ENCODE measurements at places on chromosomes 5 and 9.

GRCh38 chr9:121107029-121107428 lies 32.3 kb downstream of the CNTRL start:
- DNase-seq, result no peak

DNA sequence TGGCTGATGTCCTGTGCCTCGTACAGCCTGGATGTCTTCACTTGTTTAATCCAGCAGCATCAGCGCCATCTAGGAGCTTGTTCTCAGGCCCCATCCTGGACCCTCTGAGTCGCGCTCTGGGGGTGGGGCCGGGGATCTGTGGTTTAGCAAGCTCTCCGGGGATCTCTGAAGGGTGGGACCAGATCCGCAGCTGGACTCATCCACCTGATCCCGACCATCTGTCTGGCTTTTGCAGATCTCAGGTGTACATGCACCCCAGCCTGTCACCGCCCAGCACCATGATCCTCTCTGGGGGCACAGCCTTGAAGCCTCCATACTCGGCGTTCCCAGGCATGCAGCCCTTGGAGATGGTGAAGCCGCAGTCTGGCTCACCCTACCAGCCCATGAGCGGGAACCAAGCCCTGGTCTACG lies 15.1 kb upstream of the POMT1 start:
- no peak for DNase-seq

DNA sequence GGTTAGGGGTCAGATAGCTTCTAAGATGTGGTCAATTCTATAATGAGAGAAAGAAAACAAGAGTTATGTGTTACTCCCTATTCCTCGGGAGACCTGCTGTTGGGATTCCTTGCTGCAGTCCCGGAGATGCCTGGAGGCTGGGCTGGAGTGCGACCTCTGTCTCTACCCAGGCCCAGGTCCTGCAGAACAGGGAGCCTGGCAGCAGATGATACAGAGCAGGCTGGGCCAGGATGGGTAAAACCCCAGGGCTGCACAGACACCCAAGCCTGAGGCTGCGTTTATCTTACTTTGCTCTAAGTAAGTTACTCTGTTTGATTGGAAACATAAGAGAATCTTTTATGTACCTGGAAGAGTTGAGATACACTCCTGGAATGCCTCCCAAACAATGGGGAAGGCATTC lies 26.9 kb upstream of the FAM120AOS start:
- no peak for DNase-seq

GRCh38 chr9:34554211-34555001 lies 31.6 kb upstream of the ENHO start:
- DNase-seq, result no peak

- DNase-seq, result no peak
Observed at GRCh38 chr5:76617229-76617628, 6.0 kb downstream of the F2RL2 start.

DNA sequence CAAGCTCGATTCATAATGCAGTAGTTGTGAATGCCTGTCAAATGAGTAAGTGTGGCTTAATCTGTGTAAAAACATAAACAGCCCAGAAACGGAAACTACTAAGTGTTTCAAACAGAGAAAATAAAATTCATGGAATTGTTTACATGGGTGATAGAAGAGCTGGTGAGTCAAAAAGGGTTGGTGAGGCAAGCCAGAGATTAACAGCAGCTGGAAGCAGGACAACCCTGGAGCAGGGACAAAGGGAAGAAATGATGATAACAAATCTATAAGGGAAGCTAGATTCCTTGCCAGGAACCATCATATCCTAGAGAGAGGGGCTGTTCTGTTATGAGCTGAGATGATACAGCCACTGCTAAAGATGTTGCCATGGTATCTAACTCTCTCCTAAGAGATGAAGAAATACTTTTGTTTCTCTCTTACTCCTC lies 18.0 kb upstream of the PRR16 start:
- DNase-seq, result no peak

- no peak for DNase-seq
Observed at GRCh38 chr5:140239461-140239860, 63.4 kb downstream of the PFDN1 start.

DNA sequence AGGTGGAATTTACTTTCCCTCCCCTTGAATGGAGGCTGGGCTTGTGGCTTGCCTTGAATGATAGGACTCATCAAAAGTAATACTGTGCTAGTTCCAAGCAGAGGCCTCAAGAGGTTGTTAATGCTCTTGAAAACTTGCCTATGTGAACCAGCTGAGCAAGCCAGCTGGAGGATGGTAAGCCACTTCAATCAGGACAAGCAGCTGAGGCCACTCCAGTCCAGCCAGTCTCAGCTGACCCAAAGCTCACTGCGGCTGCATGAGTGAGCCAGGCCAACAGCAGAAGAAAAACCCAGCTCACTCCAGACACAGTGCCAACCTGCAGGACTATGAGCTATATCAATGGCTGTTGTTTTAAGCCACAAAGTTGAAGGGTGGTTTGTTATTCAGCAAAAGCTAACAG lies 182.8 kb downstream of the MCTP1 start:
- no peak for DNase-seq

DNA sequence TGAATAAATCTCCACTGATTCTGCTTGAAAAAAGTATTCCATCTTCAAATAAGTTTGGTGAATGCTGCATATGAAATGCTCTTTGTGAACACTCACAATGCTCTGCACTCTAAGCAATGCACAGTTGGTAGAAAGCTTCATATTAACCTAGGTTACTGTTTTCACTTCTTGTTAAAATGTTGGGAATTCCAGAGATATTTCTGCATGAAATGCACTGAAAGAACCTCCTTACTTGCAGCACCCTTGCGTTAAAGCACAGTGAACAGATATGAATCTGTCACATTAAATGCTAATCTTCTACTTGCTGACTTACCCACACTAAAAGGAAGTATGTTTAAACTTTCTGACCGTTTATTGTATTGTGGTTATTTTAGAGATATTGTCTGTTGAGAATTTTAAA lies 584.1 kb upstream of the NUDT12 start:
- DNase-seq, result no peak

DNA sequence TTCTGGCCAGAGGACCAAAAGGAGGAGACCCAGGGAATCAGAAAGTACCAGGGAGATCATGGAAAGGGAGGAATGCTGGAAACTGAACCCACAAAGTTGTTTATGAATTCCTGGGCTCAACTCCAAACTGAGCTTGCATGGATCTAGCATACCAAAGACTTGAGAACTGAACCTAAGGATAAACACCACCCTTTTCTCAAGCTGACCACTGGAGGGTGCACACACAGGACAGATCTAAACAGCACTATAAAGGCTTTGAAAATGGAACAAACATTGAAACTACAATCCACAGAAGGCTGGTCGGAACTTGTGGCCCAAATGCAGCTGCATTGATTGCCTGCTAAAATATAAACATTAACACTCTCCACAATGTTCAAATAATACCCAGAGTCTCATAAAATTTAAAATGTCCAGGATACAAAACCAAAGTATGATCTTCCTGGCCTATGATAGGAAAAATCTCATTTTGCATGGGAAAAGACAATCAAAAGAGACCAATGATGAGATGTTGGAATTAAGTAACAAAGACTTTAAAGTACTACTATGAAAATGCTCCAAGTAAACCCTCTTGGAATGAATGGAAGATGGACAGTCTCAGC lies 15.6 kb upstream of the IRF1 start:
- DNase-seq, result no peak

- no peak for DNase-seq
Observed at GRCh38 chr9:3698531-3698930, 172.7 kb upstream of the RFX3 start.

GRCh38 chr5:59845730-59846129 lies 47.8 kb downstream of the PDE4D start:
- DNase-seq, result no peak

- DNase-seq, result no peak
Observed at GRCh38 chr9:89961616-89962341, 357.0 kb downstream of the GADD45G start.

DNA sequence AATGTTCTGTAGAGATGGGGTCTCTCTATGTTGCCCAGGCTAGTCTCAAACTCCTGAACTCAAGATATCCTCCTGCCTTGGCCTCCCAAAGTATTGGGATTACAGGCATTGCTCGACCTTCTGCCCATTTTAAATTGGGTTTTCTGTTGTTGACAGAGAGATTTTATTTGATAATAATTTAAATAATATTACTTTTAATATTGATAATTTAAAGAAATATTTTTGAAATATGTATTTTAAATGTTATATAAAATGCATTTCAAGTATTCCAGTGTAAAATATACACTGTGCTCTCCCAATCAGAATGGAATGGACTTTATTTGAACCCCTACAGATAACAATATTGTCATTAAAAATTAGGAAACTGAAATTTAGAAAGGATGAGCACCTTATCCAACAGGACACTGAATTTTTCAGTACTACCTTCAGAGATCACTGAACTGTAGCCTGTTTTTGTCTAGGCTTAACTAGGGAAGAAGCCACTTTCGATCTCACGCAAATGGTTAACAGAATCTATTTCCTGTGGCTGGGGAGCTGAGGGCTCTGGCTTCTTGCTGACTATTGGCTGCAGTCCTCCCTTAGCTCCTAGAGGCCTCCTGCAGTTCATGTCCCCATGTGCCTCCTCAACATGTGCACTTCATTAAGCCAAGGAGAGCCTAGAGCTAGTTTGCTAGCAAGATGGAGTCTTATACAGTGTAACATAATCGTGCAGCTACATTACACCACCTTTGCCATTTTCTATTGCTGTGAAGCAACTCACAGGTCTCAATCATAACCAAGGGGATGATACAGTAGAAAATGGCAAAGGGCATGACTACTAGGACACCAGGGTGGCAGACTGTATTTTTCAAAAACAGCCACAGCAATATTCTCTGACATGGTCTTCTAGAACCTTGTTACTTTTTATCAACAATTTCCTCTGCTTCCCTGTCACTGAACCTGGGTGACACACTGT lies 150.0 kb downstream of the CDC42SE2 start:
- DNase-seq, result no peak

DNA sequence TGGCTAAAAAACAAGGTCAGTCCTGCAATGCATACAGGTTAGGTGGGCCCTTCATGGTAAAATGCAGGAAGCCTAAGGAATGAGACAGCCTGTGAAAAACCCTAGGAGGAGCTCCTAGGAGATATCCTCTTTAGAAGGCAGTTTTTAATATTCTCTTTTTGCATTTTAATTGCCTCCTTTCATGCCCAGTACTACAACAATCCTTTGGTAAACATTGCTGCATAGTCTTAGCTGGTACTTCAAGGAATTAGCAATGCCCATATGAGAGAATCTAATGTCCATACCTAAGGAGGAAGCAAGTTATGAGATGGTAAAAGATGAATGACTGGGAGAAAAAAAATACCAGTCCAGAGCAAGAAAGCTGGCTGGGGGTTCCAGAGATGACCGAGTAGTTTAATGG lies 61.0 kb downstream of the NREP start:
- no peak for DNase-seq

GRCh38 chr5:155728146-155728856 lies 598.7 kb upstream of the SGCD start:
- peak; percentile 33 for DNase-seq

- no peak for DNase-seq
Observed at GRCh38 chr5:135456238-135457099, 4.3 kb upstream of the TIFAB start.

DNA sequence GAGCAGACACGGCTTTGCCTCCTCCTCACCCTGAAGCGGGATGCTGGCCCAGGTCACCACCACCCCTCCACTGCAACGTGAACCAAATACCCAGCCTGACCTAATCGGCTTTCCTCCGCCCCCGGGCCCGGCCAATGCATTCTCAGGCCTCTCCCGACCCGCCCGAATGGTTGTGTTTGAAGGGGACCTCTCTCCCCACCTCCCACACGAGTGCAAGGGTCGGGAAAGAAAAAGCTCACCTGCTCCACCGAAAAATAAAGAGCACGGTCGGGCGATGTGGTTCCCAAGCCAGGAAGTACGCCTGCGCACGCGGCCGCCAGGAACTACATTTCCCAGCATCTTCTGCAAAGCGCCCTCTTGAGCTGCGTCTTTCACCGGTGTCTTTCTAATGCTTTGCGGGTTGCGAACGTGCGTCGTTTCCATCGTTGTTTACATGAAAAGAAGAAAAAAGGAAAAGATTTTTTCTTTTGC lies at the start of gene ZNF883:
Gene ZNF883 (minus strand): TSS at position 282 of the 471 bp plus-strand sequence.
- peak; percentile 56 for DNase-seq

- no peak for DNase-seq
Observed at GRCh38 chr5:54017580-54017979, 292.8 kb downstream of the ARL15 start.

DNA sequence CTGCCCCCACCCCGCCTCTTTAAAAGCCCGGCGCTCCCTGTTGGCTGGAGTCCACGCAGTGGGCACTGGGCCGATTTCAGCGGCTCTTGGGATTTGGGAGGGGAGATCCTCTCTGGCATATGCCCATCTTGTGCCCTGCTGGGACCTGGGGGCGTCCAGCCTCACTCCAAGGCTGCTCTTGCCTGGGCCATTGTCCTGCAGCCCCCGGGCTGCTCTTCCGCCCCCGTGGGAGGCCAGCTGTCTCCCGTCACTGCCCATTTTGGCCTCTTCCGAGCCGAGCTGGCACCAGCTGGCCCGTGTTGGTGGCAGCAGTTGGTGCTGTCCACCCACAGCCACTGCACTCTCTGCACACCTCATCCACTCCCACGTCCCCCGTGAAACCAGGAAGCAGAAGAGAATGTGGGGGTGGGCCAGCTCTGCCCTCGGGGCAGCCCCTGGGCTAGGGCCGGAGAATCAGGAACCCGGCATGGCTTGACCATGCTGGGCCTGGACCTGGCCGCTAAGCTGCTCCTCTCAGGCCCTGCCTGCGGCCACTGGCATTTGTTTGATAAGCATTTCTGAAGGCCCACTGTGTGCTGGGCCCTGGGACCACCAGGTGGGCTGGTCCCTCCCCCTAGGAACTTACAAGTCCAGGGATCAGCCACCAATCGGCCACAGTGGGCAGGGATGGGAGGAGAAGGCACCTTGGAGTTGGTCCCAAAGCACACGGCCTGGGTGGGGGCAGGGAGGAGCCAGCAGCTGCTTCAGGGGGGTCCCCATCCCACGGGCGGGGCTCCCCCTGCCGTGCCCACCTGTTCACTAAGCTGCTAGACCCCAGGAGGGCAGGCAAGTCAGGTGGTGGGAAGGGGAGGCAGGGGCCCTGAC lies 2.2 kb downstream of the C8G start:
- peak; percentile 70 for DNase-seq

DNA sequence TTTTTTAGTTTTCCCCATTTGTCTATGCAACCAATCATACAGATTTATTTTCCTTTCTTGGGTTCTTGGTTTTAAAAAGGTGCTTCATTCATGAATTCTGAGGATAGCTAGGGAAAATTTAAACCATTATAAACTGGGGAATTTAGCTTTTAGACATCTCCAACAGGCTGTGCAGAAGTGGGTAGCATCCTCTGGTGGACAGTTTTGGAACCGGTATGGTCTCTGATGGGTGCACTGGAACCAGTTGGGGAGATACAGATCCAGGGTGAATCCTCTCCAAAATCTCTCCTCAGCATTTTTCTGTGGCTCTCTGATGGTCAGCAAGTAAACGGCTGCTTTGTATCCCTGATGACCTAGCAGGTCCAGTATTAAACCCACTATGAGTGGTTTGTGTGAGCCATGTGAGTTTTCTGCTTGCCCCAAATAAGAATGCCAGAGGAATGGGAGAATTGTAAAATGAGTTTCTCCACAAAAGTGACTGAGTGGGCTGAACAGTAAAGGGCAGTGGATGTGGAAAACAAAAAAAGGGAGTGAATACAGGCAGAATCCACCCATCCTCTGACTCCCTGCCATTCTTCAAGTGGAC lies 9.1 kb upstream of the DNAJC25 start:
- peak; percentile 45 for DNase-seq

Data from globus pallidus (tissue), 1 donor.